Activated CD8-positive, alpha-beta memory T cell treated with anti-CD3 and anti-CD28 coated beads for 24 hours (primary cell): ENCODE measurements at places on chromosomes 2 and 18.

DNA sequence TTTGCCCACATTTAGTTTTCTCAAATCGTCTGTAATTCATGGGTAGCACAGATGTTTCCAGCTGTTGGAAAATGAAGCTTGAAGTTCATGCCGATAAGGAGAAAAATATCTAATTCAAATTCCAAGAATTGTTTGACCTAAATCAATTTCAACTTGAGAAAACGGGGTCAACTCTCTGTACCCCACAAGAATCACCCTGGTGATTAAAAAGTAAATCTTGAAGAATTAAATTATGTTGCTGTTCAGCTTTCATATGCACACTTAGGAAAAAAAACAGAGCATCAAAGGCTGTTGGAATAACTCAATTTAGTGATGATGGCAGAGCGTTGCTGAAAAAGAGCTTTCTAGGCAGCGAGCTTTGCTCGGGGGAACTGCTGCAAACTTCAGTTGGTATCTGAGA is 43.0 kb downstream of the SLC4A3 start:
- no peak for DNase-seq

DNA sequence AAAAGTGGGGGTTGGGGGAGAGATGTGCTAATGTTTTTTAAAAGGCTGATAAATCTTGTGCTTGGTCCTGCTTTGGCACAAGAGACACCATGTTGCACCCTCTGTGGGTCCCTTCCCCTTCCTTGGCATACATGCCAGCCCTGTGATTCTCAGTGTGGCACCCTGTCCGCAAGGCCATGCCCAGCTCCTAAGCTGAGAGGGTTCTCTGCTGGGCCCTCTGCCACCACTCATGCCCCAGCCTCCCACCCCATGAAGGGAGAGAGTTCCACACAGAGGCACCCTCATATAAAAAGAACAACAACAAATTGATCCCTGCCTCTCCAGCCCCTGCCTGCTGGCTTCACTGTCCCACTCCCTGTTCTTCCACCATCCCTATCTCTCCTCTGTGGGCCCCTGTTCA is 2.5 kb upstream of the ADCY3 start:
- DNase-seq: no peak

GRCh38 chr2:168254158-168254935 is 7.0 kb upstream of the STK39 start:
- no peak for DNase-seq

DNA sequence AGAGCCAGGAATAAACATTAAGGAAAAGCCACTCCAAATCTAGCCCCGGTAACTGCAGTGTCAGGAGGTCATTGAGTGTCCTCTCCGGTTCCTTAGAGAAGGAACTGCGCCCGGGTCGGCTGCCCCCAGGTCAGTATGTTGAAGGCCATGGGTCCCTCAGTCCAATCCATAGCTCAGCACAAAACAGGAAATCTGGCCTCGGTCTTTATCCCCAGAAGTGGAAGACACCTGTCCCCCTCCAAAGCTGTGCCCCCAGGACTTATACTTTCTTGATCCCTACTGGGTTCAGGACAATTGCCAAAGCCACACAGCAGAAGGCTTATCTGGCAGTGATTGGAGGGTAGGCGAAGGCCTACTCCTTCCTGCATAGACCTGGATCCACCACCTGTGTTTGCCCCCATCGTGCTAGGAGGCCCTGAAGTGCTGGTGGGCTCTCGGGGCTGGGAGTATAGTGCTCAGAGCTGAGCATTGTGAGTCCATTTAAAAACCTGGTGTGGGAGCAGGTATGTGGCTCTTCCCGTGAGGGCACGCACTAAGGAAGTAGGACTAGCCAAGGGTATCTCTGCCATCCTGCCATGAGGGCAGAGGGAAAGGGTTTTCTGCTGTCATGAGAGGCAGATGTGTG is 178.6 kb downstream of the SEPTIN10 start:
- no peak for DNase-seq

DNA sequence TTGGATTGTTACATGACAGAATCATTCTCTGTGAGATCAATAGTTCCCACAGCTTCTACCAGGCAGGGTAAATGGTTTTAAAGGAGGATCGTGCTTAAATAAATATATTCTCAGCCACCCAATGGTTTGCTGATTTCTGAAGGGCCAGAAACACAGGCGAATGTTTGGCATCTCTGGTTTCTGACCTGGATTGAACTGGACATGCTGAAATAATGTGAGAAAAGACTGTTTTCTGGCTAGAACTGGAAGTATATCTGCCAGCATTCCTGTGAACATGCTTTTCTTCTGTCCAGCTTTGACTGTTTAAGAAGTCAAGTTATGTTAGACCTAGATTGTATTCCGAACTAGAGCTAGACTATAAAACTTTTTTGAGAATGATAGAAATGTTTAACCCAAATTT is 77.1 kb upstream of the COL3A1 start:
- no peak for DNase-seq

DNA sequence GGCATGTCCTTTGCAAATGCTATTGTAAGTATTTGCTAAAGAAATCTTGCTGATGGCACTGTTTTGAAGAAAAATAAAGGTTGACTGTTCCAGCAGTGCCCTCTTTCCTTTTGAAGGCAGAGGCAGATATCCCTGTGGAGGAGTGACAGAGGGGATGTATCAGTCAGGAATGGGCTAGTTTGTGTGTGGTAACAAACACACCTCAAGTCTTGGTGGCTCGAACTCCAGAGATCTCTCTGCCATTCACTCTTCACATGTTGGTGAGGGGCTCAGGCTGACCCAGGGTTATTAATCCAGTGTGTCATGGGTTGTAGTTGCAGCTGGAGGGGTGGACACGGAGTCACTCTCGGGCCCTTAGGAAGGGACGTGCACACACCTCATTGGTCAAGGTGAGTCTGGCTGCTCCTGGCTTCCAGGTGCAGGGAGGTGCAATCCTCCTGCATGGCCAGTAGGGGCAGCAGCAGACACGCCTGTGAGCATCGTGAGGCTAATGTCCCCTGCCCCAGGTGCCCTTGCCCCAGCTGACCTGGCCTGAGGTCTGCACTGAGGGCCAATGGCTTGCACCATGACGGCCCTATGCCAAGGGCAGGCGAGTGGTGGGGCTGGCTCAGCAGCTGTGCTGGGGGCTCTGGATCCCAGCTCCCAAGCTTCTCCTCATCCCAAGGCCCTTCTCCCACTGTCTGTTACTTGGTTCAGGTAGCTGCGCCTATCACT is 146.5 kb downstream of the ASB1 start:
- no peak for DNase-seq

- DNase-seq: no peak
These were observed 48.7 kb upstream of the INPP4A start for GRCh38 chr2:98395977-98396376.

DNA sequence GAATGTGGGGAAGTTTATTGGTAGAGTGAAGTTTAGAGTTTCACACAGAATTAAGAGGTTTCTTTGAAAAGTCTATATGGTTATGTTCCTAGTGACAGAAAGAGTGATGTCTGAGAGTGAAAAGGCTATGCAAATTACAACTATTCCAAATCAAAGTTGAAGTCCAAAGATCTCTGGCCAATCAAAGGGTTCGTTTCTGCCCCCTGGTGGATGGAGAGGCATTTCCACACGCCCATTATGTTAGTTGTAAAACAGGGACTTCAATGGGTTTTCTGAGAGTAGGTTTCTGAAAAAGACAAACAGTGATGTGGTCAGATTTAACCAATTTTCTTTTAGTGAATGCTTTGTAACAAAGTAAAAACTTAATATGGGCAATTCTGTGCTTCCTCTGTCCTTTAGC is 441.5 kb upstream of the POU3F3 start:
- DNase-seq: no peak

DNA sequence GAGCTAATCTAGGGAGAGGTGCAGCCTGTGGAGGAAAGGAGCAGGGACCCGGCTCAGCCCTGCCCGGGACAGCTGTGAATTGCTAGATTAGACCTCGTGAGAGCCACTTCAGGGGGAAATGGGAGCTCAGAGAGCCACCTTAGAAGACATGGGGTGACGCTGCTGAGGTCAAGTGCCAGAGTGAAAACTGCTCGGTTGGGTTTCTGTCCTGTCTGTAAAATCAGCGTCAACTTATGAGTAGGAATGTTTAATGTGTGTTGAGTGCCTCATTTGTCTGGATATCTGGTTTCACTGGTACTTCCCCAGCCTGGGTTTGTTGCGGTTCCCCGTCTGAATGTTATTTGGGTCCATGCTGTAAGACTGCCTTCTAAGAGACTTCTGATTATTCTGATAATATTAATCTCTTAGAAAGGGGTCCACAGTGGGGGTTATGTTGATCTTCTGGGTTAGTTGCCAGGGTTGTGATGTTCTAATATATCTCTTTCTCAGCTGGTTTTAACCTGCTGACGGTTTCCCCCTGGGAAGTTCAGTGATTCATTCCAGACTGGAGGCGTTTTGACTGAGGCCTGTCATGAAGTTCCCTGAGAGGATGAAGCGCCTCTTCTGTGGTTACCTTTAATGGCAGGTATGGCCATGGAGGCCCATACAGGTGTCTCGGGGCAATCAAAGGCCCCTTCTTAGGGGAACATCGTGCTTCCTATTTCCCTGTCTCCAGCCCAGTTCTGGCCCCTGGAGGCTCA is 175.9 kb downstream of the SH3RF3 start:
- DNase-seq: no peak
